ENCODE measurements at places on chromosomes 2 and 18.

DNA sequence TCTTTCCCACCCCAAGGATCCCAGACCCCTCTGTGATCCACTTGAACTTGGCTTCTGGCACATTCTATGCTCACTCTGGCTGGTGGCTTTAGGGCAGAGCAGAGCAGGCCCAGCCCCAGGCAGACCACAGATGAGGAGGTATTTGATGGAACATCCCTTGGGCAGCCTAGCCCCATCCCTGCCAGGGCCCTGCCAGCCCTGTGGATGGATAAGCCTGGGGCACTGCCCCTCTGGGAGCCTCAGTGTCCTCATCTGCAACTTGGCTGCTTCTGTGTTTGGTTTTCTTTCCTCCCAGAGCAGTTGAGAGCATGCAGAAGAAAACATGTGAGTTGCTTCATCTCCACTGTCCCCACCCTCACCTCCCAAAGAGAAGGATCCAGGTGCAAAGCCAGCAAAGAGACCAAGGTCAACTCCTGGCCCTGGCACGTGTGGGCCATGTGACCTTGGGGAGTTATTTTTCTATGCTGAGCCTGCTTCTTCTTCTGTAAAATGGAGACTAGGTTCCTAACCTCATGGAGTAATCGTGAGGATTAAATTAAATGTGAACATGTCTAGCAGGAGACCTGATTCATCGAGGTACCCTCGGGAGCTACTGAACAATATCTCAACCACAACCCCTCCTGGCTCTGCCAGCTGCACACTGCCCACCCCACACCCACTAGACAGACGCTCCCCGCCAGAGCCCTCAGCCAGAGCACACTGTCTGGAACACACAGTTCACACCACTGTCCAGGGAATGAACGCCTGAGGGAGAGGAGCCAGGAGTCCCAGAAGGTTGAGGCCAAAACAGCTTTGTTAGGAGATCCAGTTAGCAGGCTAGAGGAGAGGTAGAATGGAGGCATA, 14.6 kb upstream of the TNS1 start:
- no peak for DNase-seq

GRCh38 chr2:182415771-182416170, 11.1 kb downstream of the PDE1A start:
- DNase-seq: no peak

DNA sequence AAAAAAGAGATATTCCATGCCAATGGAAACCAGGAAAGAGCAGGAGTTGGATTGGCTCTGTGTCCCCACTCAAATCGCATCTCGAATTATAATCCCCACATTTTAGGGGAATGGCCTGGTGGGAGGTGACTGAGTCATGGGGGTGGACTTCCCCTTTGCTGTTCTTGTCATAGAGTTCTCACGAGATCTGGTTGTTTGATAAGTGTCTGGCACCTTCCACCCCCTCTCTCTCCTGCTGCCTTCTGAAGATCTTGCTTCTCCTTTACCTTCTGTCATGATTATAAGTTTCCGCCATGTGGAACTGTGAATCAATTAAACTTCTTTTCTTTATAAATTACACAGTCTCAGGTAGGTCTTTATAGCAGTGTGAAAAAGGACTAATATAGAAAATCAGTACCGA, 355.6 kb downstream of the NBAS start:
- DNase-seq: no peak

DNA sequence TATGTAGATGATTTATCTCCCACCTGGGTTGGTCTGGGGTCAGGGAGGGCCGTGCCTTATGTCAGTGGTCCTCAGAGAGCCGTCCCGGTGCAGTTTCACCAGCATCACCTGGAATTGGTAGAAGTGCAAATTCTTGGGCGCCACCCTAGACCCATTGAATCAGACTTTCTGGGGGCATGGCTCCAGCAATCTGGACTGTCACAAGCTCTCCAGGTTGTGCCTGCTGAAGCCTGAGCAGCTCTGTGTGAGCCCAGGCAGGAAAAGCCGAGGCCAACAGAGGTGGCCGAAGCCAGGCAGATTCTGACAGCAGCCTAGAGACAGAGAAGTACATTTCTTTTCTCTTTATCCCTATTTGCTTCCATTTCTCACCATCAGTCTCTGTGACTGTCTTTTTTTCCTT, 98.4 kb upstream of the SEC11C start:
- DNase-seq: no peak

- DNase-seq: no peak
Observed at GRCh38 chr2:192465141-192465540, 270.4 kb upstream of the TMEFF2 start.

- no peak for DNase-seq
Observed at GRCh38 chr2:21781962-21782361, 658.2 kb downstream of the TDRD15 start.

DNA sequence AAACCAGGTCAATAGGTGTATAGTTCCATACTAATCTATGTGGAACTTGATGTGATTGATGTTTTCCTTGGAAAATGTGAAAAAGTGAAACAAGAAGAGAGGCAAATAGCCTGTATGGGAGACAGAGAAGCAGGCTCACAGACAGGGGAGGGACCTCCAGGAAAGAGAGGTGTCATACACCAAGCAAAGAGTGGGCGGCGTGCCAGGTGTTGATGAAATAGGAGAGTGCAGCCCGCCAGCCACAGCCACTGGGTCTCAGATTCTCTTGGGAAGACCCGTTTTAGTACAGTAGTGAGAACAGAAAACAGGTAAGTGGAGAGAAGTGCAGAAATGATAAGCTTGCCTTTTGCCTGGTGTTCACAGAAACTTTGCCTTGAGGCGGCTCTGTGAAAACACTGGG, 301.9 kb downstream of the ZNF407 start:
- DNase-seq: peak; percentile 99

DNA sequence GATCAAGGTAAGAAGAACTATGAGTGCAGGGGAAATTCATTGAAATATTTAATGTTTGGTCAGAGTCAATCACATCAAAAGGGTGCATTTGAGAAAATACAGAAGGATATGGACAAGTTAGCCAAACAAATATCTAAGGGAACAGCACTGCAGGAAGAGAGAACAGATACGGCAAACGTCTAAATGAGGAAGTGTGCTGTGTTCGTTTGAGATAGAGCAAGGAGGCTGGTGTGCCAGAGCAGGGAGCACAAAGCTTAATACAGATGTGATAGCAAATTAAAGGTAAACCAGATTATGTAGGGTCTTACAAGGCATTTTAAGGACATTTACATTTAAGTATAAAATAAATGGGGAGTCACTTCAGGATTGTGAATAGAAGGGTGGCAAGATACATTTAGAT, 241.3 kb upstream of the ZNF804A start:
- no peak for DNase-seq

GRCh38 chr2:109437325-109438090, 176.3 kb downstream of the SEPTIN10 start:
- DNase-seq: peak; percentile 38

DNA sequence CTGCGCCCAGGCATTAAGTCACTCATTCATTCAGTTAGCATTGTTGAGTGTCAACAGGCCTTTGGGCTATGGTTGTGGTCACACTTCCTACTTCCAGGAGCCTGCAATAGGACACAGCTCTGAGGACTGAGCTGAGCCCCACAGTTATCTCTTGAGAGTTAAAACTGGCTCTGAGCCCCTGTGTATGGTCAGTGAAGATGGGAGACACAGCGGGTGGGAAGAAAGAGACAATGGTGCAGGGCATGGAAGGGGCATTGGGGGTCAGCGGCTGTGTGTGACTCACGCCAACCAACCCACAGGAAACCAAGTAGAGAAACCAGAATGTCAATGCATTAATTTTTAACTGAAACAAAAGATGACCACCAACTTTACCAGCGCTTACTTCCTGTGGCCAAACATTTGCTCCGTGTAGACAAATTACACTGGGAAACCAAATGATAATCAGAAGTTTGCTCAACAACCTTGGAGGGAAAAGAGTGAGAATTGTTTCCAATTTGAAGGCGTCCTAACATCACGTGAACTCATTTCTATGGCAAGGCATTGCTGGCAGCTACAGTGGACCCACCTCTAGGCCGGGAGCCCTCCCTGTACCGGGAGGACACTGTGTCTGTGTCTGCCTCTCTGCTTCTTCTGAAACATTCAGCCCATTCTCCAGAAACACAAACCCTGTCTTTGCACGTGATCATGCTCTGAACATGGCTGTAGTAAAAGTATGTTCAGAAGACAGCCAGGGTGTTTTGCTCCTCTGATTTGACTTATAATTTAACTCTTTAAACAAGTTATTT, 212.0 kb upstream of the ID2 start:
- DNase-seq: no peak

- DNase-seq: no peak
Observed at GRCh38 chr2:26394694-26395093, 7.0 kb upstream of the DRC1 start.

- no peak for DNase-seq
Observed at GRCh38 chr2:138298120-138298814, 203.3 kb upstream of the SPOPL start.

Data from COR-L47 (cell line).